H9 (cell line): ENCODE measurements at places on chromosomes 5 and 9. TPM values are rescaled to one million over a fixed set of nuclear protein-coding genes. Genes with fewer than 3 reads are reported as not detected.
A peak's percentile ranks its signal among the peaks of the same experiment; 100 is the strongest.

GRCh38 chr5:14767735-14768507 is 103.4 kb downstream of the OTULIN start:
- no peak for DNase-seq

DNA sequence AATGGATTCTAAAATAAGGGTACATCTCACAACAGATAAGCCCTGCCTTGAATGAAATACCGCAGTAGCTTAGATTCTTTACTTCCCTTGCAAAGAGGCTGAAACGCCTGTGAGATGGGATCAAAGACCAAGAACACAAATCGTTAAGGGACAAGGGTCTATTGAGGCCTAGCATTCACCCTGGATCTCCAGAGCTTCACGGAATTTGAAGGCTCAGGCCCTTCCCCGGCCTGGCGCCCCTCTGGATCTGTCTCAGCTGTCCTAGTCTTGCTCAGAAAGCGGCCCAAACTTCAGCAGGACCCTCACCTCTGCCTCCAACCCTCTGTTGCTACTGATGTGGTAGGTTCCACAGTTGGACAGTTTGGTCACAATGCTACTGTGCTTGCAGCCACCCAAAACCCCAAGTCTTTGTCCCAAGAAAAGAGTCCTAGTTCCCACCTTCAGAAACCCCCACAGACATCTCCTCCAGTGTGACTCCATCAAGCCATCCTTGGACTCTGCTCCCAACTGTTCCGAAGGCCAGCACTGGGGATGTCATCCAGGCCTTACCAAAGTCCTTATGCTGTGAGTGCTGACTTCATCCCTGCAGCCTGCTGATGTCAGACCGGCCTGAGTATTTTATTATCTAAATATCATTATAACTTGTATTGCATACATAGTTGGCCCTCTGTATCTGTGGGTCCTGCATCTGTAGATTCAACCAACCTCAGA is 9.4 kb downstream of the CORO2A start:
- no peak for DNase-seq

DNA sequence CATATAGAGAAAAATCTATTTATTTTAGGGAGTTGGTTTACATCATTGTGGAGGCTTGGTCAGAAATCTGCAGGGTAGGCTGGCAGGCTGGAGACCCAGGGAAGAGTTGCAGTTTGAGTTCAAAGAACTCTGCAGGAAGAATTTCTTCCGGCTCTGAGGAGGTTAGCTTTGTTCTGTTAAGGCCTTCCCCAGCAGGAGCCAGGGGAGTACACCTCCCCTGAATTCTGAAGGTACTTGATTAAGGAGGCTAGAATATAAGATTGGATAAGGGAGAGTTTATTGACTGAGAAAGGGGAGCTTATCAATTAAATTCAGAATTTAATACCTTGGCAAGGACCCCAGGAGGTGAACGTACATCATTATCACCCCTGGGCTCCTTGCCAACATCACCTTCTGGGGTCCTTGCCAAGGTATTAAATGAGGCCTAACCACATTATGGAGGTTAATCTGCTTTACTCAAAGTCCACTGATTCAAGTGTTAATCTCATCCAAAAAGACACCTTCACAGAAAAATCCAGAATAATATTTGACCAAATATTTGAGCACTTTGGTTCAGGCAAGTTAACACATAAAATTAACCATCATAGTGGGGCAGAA is 351.7 kb downstream of the CWC27 start:
- DNase-seq: no peak

DNA sequence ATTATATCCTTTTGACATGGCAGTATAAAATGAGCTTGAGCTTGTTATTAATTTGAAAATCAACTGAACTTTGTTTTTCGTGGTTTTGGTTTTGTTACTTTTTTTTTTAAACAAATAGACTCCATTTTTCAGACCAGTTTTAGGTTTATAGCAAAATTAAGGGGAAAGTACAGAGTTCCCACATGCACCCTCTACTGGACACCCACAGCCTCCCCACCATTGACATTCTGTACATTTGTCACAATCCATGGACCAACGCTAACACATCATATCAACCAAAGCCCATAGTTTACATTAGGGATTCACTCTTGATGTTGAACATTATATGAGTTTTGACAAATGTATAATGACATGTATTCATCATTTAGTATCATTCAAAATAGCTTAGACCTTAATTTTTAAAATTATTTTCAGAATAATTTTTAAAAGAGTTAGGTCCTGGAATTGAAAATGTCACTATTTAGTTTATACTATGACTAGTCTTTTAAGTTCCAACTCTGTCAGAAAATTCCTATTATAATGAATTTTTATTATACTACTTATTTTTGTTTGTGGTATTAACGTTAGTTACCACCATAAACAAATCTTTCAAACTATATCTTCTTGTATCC is 35.3 kb upstream of the JMY start:
- no peak for DNase-seq

PCDHAC1 gene
- total RNA-seq: 8.0 and 8.7 TPM in 2 replicates

GRCh38 chr9:112914524-112914923 is 23.8 kb upstream of the SLC46A2 start:
- DNase-seq: no peak

- DNase-seq: no peak
These were observed 178.5 kb upstream of the SLC24A2 start for GRCh38 chr9:19967216-19967887.

DNA sequence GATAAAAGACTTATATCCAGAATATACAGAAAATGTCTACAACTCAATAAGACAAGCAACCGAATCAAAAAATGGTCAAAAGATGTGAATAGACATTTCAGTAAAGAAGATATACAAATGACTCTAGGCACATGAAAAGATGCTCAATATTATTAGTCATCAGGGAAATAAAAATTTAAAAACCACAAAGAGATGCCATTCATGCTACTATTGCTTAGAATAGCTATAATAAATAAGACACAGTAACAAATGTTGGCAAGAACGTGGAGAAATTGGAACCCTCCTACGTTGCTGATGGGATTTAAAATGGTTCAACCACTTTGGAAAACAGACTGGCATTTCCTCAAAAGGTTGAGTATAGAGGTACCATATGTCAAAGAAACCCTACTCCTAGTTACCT is 39.8 kb downstream of the POLK start:
- no peak for DNase-seq

CCDC152 gene
- 0.13 and 0.48 TPM in 2 replicates for total RNA-seq

FOXI1 gene
- not detected in 2 replicates for total RNA-seq

GRCh38 chr9:93050231-93050630 is 8.3 kb upstream of the SUSD3 start:
- DNase-seq: no peak

DNA sequence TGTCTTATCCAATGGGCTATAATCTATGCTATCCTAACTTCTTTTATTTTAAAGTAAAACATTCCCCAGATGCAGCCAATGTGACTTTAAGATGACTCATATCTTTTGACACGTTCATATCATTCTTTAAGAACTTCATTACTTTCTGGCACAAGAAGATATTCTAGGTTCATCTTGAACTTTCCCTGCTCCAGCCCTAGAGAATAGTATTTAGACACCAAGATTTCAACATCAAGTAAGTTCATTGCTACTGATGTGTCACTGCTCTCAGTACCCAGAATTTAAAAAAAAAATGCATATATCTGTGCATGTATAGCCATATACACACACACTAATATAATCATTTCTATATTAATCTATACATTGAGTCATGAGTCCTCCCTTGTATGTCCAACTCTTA is 175.2 kb downstream of the SAXO1 start:
- no peak for DNase-seq

GRCh38 chr9:706606-707459 is 134.7 kb upstream of the DMRT1 start:
- DNase-seq: peak; percentile 54

DNA sequence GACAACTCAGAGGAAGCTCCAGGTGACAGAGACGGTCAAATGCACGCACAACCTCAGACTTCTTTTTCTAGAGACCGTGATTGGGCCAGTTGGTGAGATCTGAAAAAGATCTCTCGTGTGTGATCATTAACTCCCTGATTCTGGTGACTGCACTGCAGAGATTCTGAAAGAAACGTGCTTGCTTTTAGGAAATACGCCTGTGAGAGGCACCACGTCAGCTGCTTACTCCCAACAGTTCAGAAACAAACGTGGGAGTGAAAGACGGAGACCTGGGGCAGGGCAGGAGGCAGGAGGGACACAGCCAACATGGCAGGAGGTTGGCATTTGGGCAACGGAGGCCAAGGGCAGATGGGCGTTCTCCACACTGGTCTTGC is 15.9 kb downstream of the SLC12A7 start:
- DNase-seq: no peak

GRCh38 chr5:5364932-5365331 is 57.5 kb upstream of the ICE1 start:
- DNase-seq: no peak

GRCh38 chr5:75668445-75668844 is 48.8 kb downstream of the POC5 start:
- no peak for DNase-seq

TNIP1 gene
- 40.8 and 43.7 TPM in 2 replicates for total RNA-seq

- no peak for DNase-seq
These were observed 25.0 kb upstream of the SUSD3 start for GRCh38 chr9:93033531-93033930.

DNA sequence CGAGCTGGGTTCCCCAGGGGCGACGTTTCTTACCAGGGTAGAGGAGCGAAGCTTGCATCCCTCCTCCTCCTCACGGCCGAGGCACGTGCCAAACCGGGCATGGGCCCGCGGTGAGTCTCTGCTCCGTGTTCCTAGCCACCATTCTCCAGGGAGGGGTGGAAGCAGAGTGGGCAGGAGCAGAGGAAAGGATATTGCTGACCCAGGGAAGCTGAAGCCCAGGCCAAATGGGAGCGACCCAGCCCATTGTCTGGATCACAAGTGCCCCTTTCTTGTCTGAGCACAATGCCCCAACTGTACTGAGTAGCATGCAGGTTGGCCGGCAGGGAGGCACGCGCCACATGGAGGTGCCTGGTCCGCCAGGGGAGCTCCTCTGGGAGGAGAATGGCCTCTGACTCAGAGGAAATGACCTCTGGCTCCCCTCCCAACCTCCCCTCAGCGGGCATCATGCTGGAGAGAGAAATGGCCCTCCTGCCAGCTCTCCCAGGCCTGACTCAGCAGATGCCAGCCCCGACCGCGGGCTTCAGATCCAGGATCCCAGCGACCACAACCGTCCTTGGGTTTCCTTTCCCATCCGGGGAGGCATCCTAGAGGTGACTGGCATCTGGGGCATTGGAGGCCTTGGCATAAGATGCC is 1.1 kb downstream of the PRR7 start:
- peak; percentile 87 for DNase-seq

IL5 gene
- not detected in 2 replicates for total RNA-seq

- no peak for DNase-seq
These were observed 57.5 kb upstream of the FREM1 start for GRCh38 chr9:14967450-14968321.

ENTPD2 gene
- 4.0 and 5.1 TPM in 2 replicates for total RNA-seq

DNA sequence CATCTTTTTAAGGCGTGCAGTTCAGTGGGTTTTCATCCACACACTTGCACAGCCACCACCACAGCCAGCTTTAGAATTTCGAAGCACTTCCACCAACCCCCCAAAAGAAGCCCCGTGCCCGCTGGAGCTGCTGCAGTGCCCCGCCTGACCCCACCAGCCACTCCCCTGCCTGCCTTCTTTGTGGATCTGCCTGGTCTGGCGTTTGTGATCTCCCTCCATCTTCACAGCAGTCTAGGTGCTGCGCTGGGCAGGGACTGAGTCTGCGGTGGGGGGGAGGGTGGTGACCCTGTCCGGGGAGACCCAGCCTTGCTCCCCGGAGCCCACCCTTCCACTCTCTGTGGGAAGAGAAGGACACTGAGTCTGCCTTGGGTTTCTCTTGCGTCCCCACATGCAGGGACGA is 40.8 kb downstream of the RXRA start:
- DNase-seq: no peak

DNA sequence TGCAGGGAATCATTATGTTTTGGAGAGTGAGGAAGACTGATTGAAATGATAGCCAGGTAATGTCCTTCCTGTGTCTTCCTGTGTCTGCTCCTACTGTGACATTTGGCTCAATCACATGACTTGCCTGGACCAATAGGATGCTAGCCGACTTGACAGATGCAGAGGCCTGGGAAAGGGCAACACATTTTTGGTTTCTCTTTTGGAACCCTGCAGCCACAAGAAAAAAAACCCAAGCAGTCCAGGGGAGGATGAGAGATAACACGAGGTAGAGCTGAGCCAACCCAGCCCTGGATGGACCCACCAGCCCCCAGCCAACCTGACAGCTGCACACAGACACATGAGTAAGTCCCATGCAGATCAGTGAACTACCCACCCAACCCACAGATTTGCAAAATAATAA is 256.1 kb upstream of the SMARCA2 start:
- peak; percentile 32 for DNase-seq

GRCh38 chr9:69564557-69564956 is 107.6 kb downstream of the APBA1 start:
- DNase-seq: no peak

GRCh38 chr5:59766427-59767210 is 126.9 kb downstream of the PDE4D start:
- no peak for DNase-seq

GRCh38 chr9:111250875-111251842 is 78.9 kb downstream of the OR2K2 start:
- DNase-seq: no peak

DNA sequence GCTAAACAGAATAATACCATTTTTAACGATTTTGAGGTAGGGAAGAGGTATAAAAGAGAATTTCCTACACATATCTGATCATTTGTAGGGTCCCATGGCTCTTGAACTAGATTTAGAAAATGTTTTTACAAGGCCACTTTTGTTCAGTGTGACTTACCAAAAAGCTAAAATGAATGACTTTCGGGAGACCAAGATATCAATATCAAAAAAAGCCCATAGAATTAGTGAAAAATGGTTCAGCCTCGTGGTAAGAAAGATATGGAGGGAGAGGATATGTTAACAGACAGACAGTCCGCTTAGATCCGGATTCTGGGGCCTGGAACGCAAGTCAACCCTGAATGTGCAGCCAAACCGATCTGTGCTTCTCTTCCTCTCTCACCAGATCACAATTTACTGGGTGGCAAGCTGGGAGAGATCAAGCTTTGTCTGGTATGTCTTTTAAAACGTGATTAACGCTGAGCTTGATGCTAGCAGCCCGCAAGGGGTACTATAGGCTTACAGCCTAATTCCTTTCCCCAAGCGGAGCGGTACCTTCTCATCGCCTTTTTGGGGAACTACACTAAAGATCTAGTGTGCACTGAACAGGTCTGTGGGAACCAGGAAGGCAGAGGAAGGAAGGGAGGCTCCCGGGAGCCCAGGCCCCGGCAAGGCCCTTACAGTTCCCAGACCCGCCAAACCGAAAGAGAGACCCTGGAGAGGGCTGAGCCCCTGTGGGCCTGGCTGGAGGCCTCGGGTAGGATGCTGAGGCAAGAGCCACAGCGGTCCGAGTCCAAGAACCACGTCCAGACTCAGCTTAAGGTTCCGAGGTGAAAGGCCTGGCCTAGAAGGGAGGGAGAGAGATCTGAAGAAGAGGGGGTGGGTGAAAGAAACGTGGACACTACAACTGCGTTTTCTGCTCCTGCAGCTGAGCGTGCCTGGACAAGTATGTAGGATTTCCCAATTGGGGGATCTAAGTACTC is 2.9 kb downstream of the NR2F1-AS1 start:
- peak; percentile 39 for DNase-seq

GRCh38 chr9:7216004-7216841 is 458.4 kb downstream of the KDM4C start:
- DNase-seq: no peak

ARL15 gene
- 13.0 and 14.1 TPM in 2 replicates for total RNA-seq
